Cerebellar nuclear complex (tissue), 1 donor: ENCODE measurements at places on chromosomes 11 and 22.

- DNase-seq = no peak
Measured at GRCh38 chr11:17531636-17532113, 12.5 kb downstream of the USH1C start.

- no peak for DNase-seq
Measured at GRCh38 chr11:31233425-31233824, 136.1 kb downstream of the DCDC1 start.

DNA sequence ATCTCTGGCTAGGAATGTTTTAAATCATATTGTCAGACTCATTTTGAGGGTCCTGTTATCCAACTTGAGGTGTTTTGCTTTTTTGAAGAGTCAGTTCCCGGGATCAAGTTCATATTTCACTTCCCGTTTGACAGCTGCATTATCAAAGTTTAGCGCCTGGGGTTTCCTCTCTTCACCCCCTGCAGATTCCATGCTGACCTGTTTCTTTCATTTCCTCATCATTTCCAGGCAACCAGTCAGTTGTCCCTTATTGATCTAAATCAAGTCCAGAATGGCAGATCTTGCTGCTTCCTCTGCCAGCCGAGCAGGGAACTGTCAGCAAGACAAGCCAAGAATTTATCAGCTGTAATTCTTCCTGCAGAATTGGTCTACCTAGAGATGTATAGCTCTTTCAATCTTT lies 197.6 kb upstream of the SYN3 start:
- DNase-seq = no peak

DNA sequence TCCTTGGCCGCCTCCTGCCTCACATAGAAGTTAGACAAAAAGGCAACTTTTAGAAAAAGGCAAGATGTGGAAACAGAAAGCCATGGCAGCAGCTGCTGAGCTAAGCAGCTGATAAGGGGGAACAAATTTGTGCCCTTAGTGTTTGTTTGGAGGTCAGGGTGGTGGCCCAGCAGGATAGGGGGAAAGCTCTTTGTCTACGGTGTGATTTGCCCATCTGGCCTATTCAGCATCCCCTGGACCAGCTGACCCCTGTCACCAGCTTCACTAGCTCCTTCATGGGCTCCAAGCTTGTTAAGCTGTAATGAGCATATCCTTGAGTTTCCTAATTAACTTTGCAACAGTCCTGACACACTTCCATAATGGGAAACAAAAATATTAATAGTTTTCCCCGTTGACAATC lies 5.9 kb upstream of the ME3 start:
- DNase-seq = no peak

- DNase-seq = no peak
Measured at GRCh38 chr11:120751550-120751949, 240.0 kb downstream of the GRIK4 start.

DNA sequence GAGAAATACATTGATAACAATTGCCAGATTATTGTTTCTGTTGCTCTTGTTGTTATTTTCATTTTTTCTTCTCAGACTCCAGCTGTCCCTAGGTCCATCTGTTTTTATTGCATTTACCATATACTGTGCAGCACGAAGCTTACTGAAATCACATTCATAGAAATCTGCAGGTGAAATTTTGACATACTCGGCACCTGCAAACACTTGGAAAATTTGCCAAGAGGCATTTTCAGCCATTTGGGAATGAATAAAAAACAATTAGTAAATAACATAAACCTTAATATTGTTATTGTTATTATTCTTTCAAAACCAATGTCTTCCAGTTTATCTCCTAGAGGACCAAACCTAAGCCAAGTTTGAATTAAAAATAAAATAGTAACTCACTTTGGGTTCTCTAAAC lies 2357.2 kb downstream of the LRRC4C start:
- no peak for DNase-seq
